ENCODE measurements at places on chromosomes 6 and 20.

GRCh38 chr20:31822421-31823330 is 3.5 kb downstream of the MYLK2 start:
- peak; percentile 84 for ATAC-seq

GRCh38 chr6:134447883-134448387 is 130.0 kb upstream of the SGK1 start:
- peak; percentile 50 for ATAC-seq

- ATAC-seq = no peak
Measured at GRCh38 chr6:159654483-159655098, 38.5 kb downstream of the SOD2 start.

- no peak for ATAC-seq
Measured at GRCh38 chr6:41581381-41581991, 35.3 kb downstream of the FOXP4 start.

DNA sequence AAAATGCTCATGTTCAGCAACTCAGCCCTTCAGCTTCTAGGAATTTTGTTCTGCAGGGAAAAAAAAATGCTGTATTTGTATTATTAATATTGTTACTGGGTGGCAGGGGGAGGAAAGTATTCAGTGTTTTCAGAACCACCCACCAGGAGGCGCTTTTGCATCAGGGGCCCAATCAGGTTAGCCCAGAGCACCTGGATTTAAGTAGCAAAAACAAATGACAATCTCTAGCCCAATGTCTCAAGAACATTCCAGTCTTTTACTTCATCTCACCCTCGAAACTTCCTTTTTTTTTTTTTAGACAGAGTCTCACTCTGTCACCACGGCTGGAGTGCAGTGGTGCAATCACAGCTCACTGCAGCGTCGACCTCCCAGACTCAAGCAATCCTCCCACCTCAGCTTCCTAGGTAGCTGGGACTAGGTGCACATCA is 635 bp upstream of the C20orf203 start:
- ATAC-seq = no peak

DNA sequence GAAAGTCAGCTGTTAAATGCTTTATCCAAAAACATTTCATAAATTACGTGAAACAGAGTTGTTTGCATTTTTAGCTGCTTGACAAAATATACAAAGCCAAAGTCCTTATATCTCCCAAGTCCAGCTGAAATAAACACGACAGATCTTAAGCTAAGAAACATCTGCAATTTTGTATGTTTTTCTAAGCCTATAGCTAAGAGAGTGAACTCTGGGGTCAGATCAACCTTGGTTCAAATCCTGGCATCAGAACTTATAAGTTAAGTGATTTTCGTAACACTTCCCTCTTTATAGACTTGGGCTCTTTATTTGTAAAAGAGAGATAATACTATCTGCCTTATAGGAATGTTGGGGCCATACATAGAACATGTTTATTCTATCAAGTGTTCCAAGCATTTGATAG is 176.7 kb downstream of the PTPRK start:
- ATAC-seq = no peak

DNA sequence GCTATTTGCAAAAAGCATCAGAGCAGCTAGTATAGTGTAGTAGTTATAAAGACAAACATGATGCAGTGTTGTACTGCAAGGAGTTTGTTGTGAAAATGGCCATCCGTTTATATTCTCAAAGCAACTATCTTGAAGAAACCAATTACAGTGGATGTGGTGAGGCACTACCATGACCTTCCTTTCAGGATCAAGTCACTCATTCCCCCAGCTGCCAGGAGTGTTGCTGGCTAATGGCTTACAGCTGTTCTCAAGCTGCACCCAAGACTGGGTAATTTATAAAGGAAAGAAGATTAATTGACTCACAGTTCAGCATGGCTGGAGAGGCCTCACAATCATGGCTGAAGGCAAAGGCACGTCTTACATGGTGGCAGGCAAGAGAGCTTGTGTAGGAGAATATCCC is 29.0 kb downstream of the ADGRF4 start:
- no peak for ATAC-seq

DNA sequence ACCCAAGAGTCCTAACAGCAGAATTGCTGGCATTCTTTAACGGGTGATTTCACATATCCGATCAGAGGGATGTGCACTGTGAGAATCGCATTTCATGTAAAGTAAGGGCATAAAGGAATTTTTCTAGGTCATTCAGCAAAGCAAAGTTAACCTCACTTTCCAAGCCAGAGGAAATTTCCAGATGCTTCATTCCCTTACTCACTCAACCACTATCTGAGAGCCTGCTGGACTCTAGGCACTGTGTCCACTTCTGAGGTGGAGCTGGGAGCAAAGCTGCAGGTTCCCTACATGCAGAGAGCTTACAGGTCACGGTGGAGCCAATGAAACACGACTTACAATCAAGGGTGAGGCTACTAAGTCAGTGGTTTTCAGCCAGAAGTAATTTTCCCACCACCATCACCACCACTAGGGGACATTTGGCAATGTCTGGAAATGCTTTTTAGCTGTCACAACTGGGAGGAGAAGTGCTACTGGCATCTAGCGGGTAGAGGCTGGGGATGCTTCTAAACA is 34.5 kb upstream of the TSHZ2 start:
- ATAC-seq = no peak

DNA sequence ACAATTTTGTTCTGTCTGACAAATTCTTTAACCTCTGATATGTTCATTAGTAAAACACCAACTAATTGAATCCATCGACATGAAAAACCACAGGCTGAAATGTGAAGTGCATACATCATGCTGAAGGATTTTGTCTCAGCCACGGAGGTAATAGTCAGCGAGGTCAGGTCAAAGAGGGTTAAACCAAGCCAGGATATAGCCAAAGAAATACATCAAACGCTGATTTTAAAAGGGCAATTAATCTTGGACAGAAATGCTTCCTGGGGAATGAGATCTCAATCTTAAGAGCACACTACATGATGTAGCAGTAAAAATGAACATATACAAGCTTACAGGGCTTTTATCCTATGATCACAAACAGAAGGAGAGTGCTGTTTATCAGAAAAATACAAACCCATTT is 106.7 kb downstream of the PRDM1 start:
- no peak for ATAC-seq

DNA sequence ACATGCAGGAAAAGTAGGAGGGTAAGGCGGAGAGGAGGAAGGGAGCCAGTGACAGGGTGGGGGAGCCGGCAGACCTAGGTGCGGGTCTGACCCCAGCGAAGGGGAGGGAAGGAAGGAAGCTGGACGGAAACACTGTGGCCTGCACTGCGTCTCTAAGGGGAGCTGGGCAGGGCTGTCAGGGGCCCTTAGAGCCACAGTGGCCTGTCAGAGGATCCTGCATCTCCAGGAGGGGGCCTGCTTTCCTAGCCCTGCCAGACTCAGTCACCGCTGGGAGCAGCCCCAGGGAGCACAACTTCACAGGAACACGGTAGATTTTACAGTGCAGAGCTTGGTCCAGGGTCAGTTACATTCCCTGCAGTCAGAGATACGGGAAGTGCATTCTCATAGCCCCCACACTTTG is 118.2 kb downstream of the PACRG start:
- no peak for ATAC-seq

- no peak for ATAC-seq
Measured at GRCh38 chr20:620246-620645, 10.1 kb upstream of the TCF15 start.

GRCh38 chr6:35151466-35151865 is 10.3 kb upstream of the TCP11 start:
- ATAC-seq = no peak

- no peak for ATAC-seq
Measured at GRCh38 chr6:14212020-14212419, 94.4 kb downstream of the CD83 start.

GRCh38 chr6:130730600-130730999 is 96.6 kb upstream of the SMLR1 start:
- peak; percentile 62 for ATAC-seq

- ATAC-seq = no peak
Measured at GRCh38 chr20:24275946-24276705, 193.3 kb upstream of the SYNDIG1 start.

DNA sequence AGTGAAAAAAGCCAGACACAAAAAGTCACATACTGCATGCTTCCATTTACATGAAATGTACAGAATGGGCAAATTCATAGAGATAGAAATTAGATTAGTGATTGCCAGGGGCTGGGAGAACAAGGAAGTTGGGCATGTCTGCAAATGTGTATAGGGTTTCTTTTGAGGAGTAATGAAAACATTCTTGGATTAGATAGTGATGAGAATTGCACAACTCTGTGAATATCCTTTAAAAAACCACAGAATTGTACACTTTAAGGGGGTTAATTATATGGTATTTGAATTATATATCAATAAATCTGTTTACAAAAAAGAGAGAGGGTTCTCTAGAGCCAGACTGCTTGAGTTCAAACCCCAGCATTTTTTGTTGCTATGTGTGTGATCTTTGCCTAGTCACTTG is 188.1 kb downstream of the CDC5L start:
- ATAC-seq = no peak

DNA sequence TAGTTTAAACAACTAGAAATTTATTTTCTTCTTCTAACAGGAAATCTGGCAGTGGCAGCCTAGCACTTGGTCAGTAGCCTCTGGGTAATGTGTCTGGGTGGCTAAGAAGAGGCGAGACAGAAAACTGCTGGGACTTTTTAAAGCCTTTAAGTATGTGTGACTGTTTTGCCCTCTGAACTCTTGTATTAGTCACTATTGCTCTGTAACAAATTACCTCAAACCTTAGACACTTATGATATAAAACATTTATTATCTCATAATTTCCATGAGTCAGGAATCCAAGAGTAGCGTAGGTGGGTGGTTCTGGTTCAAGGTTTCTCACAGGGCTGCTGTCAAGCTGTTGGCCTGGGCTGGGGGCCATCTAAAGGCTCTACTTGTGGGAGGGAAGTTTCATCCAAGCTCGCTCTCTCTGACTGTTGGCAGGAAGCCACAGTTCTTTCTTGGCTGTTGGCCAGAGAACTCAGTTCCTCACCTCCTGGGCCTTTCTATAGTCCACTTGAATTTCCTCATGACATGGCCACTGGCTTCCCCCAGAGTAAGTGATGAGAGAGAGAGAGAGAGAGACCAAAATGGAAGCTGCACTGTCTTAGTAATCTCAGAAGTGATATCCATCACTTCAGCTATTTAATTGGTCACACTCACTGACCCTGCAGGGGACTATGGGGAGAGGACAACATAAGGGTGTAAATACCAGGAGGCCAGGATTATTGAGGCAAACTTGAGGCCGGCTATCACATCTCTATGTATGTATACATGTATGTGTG is 17.4 kb upstream of the TBC1D22B start:
- ATAC-seq = peak; percentile 90

DNA sequence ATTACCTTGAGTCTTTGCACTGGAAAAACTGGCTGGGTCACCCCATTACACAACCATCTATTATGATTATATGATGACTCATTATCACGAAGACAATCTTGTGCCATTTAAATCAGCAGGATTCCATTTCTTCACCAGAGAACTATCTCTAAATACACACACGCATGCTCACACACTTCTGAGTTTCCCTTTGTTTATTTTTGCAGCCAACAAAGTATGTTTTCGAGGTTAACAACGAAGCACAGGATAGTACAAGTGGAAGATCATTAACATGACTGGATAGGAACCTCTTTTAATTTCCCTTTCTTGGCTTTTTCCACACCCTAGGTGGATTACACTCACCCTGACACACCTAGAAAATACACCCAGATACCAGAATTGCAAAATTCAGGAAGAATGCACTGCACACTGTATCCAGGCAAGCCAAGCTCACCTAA is 18.9 kb downstream of the PERP start:
- no peak for ATAC-seq

- ATAC-seq = no peak
Measured at GRCh38 chr6:45500924-45501816, 123.4 kb upstream of the SUPT3H start.

GRCh38 chr6:162198076-162198475 is 529.5 kb downstream of the PRKN start:
- ATAC-seq = no peak

- ATAC-seq = peak; percentile 91
Measured at GRCh38 chr20:36886859-36887751, 11.2 kb downstream of the TLDC2 start.

DNA sequence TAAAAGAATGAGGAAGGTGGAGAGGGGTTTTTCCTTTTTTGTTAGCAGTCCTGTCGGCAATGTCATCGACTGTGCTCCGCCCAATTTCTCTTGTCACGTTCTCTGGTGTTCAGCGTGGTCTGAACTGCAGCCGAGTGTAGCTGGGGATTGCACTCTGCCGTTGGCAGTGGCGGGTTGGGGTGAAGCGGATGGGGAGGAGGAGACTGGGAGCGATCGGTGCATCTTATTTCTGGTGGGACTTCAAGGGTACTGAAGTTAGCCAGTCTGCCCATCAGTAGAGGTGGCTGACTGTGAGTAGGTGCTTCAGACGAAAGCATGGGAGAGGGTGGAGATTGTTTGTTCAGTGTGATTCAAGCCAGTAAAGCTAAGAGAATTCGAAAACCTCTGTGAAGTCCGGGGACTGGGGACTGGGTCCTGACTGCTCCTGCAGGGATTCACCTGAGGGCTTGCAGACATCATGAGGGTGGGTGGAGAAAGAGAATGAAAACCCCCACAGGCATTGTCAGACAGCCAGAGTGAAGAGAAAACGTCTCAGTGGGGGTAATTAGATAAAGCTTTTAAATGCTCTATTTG is 5.1 kb downstream of the RREB1 start:
- peak; percentile 77 for ATAC-seq

DNA sequence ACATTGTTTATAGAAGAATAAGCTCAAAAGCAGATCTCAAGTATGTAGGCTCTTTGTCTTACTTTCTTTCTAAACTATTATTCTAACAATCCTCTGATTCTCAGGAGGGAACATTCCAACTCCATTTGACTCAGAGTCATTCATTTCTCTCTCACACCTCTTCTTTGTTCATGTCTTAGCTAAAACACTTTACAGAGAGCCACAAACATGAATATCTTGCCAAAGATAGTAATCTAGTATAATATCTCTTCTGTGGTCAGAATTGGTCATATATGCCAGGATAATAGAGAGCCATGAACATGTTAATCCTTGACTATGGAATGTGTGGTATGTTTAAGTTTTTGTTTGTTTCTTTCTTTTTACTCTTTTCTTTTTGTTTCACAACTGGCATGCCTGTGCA is 456.0 kb upstream of the PTCHD4 start:
- no peak for ATAC-seq

GRCh38 chr6:27422651-27423332 is 34.2 kb downstream of the ZNF391 start:
- ATAC-seq = no peak

- no peak for ATAC-seq
Measured at GRCh38 chr6:43183441-43183840, 1.4 kb downstream of the CUL9 start.

GRCh38 chr20:45347936-45348778 is at the start of gene SDC4:
TSS of gene SDC4 (minus strand) at chr20:45348424. CDS start at chr20:45348384, 40 bp downstream.
- peak; percentile 72 for ATAC-seq

DNA sequence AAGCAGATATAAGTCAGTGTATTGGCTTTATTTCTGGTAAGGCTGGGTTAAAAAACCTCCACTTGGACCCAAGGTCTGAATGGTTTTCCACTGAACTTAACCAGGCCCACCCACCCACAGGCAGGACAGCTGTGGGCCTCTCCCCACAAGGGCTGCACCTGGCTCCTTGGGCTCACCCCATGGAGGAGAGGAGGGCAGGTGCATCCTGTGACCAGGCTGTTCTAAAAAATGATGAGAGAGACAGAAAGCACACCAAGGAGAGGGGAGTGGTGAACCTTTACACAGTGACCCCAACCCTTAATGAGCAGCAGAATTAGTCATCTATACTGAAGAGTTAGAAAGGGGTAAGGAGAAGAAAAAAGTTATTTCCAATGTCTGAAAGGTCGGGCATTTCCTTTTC is 34.5 kb upstream of the DUSP22 start:
- ATAC-seq = peak; percentile 89

All from stimulated activated memory B cell treated with anti-CD40 and anti-IgM and Interleukin-4, amounts not matched to agents 10 μg/mL and 1 μg/mL and 100 μg/mL, for 72 hours (primary cell).